Activated T-cell treated with anti-CD3 and anti-CD28 coated beads, Interleukin-2, amount 50 U/mL, for 72 hours (primary cell): ENCODE measurements at places on chromosomes 11 and 22. TPM values are rescaled to one million over a fixed set of nuclear protein-coding genes. Genes with fewer than 3 reads are reported as not detected.

- H3K27me3 ChIP-seq, result no peaks in the 10 kb centered on the region
- no peak overlapping the region for H3K27ac ChIP-seq
- peaks cover 27% of the 10 kb centered on the region for H3K4me1 ChIP-seq
- DNase-seq, result no peak
These were observed 50.2 kb downstream of the PHF21A start for GRCh38 chr11:46071091-46071490.

DNA sequence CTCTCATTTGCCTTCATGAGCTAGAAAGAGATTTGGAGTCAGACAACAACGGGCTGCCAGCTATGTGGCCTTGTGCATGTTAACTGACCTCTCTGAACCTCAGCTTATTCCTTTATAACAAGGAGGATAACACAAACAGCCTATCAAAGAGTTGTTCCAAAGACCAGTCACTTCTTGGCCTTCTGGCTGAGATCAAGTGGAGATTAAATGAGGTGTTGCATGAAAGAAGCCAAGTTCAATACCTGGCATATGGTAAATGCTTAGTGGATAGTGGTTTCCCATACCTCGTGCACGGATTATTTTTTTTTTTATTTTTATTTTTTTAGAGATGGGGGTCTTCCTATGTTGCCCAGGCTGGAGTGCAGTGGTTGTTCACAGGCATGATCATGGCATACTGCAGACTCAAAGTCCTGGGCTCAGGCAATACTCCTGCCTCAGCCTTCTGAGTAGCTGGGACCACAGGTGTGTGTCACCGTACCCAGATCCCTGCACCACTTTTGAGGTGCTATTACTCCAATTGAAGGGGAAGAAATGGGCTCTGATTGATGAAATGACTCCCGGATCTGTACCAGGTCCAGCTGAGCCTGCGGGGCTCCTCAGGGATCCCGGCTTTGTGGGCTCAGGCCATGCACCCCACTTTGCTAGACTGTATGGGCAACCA is 4.9 kb downstream of the LGALS1 start:
- DNase-seq, result no peak
- H3K4me3 ChIP-seq, result no peak overlapping the region
- H3K27ac ChIP-seq, result no peak overlapping the region

GRCh38 chr11:76228875-76229149 is 22.5 kb upstream of the WNT11 start:
- peaks cover 30% of the 10 kb centered on the region for H3K4me1 ChIP-seq
- DNase-seq, result no peak
- H3K36me3 ChIP-seq, result no peaks in the 10 kb centered on the region
- H3K27me3 ChIP-seq, result no peaks in the 10 kb centered on the region
- no peak overlapping the region for H3K27ac ChIP-seq
- no peak overlapping the region for H3K4me3 ChIP-seq

- H3K27me3 ChIP-seq, result no peaks in the 10 kb centered on the region
- no peak for DNase-seq
- H3K4me3 ChIP-seq, result no peak overlapping the region
- no peaks in the 10 kb centered on the region for H3K4me1 ChIP-seq
- H3K27ac ChIP-seq, result no peak overlapping the region
These were observed 93.6 kb downstream of the DHCR7 start for GRCh38 chr11:71354394-71355105.

DNA sequence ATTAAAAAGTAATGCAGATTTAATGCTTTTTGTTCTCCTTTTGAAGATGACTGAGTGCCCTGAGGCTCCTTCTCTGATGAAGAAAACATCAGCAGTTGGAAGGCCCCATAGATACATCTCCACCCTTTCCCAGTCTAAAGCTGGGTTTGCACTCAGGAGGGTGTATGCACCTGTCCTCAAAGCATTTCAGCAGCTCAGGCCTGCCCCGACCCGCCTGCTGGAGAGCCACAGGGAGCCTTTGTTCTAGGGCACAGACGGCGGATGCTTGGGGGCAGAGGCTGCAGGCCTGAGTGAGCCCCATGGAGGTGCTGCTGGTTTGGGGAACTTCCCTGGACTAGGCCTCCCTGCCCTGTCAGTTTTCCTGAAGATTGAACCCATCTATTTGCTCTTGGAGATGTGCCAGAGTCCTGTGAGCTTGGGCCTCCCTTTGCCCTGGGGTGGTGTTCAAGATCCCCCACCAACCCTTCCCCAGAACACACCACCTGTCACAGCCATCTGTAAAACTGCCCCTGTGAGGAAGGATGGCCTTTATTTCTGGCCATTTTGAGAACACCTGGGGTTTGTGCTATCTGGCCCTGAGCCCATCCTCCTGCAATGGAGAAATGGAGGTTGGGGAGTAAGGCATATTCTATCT is 160.0 kb downstream of the NAV2 start:
- H3K4me3 ChIP-seq, result no peak overlapping the region
- no peaks in the 10 kb centered on the region for H3K4me1 ChIP-seq
- H3K27me3 ChIP-seq, result no peaks in the 10 kb centered on the region
- no peaks in the 10 kb centered on the region for H3K36me3 ChIP-seq

DNA sequence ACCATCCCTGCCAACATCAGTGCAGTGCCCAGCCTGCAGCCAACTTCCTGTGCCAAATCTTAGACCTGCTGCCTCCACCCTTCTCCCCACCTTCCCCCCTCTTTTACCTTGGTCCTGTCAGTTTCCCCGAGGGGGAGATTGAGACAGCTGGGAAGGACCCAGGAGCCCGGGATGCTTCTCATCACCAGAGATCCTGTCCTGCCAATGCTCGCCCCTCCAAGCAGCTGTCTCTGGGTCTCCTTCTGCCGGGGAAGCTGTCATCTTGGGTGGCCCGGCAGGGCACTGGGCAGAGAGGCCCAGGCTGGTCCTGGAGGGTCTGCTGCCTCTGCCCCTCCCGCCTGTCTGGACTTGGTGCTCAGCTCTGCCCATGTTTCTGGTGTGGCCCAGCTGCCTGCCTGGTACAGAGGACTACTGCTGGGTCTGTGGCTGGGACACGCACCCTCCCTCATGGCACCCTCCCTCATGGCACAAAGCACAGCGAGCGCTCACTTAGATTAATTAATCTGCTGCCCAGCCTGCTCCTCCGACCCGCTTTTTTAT is 60.4 kb upstream of the THY1 start:
- H3K4me1 ChIP-seq, result no peaks in the 10 kb centered on the region
- DNase-seq, result no peak
- peaks cover 22% of the 10 kb centered on the region for H3K27me3 ChIP-seq
- H3K36me3 ChIP-seq, result no peaks in the 10 kb centered on the region
- no peak overlapping the region for H3K27ac ChIP-seq
- H3K4me3 ChIP-seq, result no peak overlapping the region

DNA sequence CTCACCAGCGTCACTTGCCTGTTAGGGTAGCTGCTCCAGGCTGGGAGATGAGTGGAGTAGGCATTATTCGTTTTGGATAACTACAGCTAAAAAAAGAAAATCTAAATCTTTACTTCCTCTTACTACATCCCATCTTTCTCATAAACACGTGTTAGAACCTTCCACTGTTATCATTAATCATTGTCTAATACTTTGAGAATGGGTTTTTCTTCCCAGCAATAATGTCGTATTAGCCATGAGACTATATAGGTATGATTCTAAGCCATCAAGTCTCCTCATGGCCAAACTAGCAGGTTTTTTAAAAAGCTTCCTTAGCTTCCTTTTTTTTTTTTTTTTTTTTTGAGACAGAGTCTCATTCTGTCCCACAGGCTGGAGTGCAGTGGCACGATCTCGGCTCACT is 3.9 kb upstream of the TEF start:
- no peaks in the 10 kb centered on the region for H3K27me3 ChIP-seq
- no peak overlapping the region for H3K4me3 ChIP-seq
- no peaks in the 10 kb centered on the region for H3K36me3 ChIP-seq
- peaks cover 19% of the 10 kb centered on the region for H3K4me1 ChIP-seq
- DNase-seq, result no peak

DNA sequence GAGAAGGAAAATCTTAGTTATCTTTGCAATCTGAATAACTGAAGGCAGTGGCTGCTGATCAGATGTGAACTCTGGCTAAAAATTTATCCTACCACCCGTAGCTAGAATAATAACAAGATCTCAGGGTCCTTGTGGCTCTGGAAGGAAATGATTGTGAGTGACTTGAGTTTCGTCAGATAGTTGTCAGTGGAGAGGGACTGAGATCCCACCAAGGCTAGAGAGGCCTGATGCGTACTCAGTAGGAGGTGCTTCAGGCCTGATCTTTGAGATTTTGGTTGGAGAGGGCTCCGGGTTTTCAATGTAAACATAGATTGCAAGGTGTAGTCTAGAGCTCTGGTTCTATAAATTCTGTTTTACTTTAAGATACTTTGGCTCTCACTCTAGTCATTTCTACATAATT is 1.4 kb downstream of the MADD start:
- peak overlapping the region; percentile 82 for H3K4me3 ChIP-seq
- H3K27ac ChIP-seq, result peak overlapping the region; percentile 74
- H3K36me3 ChIP-seq, result peaks cover 6% of the 10 kb centered on the region
- no peaks in the 10 kb centered on the region for H3K27me3 ChIP-seq
- no peak for DNase-seq

DNA sequence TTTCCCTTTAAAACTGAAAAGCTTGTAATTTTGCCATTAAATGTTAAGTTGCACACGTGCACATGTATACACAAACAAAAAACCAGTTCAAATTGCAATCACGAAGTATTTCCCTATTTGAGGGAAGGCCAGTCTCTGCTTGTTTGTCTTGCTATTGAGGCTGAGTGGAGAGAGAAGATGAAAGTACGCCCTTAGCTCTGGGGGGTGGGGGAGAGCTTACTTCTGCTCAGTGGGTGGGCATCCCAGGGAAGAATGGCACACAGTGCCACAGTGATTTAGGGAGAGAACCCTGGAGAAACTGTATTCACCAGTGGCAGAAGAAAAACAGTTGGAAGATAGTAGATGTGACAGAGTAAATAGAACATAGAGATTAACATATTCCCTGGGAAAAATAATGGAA is 8.7 kb downstream of the YAP1 start:
- no peak for DNase-seq
- H3K27me3 ChIP-seq, result peaks cover 40% of the 10 kb centered on the region
- H3K27ac ChIP-seq, result no peak overlapping the region
- H3K36me3 ChIP-seq, result no peaks in the 10 kb centered on the region
- H3K4me1 ChIP-seq, result no peaks in the 10 kb centered on the region

DNA sequence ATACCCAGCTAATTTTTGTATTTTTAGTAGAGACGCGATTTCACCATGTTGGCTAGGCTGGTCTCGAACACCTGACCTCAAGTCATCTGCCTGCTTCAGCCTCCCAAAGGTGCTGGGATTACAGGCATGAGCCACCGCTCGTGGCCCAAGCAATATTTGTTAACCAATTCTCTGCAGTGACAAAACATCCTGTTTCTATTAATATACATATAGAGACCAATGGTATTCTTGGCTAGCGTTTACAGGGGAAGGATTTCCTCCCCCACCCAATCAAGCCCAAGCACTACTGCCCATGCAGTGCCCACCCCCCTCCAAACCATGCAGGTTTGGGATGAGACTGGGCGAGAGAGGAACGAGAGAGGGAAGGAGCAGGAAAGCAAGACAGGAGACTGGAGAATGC is 53.1 kb downstream of the APOL3 start:
- H3K36me3 ChIP-seq, result no peaks in the 10 kb centered on the region
- no peak overlapping the region for H3K27ac ChIP-seq
- H3K4me1 ChIP-seq, result no peaks in the 10 kb centered on the region
- H3K4me3 ChIP-seq, result no peak overlapping the region
- H3K27me3 ChIP-seq, result peaks cover 4% of the 10 kb centered on the region

- H3K36me3 ChIP-seq, result no peaks in the 10 kb centered on the region
- no peak overlapping the region for H3K27ac ChIP-seq
- peaks cover 4% of the 10 kb centered on the region for H3K4me1 ChIP-seq
- H3K4me3 ChIP-seq, result no peak overlapping the region
- no peak for DNase-seq
- peaks cover 16% of the 10 kb centered on the region for H3K27me3 ChIP-seq
These were observed 225.0 kb upstream of the TBCEL start for GRCh38 chr11:120798854-120799253.

DNA sequence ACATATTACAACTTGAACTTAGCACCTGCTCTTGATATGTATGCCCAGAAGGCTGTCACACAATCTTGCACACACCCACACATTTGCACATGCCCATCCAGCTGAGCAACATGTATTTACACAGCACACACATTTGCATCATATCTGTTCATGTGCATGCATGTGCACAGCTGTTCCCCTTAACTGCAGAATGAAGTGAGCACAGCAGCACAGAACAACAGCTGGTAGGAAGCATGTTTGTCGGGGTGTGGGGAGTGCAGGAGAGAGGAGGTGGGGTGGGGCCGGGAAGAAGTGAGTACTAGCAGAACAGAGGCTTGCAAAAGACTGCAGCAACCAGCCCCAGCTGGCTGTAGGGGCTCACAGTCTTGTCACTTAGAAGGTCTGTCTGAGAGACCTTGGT is 296.5 kb downstream of the KIRREL3 start:
- DNase-seq, result no peak
- H3K27me3 ChIP-seq, result peaks cover 5% of the 10 kb centered on the region
- H3K4me1 ChIP-seq, result no peaks in the 10 kb centered on the region
- no peaks in the 10 kb centered on the region for H3K36me3 ChIP-seq
- H3K27ac ChIP-seq, result no peak overlapping the region
- no peak overlapping the region for H3K4me3 ChIP-seq

The SLC22A25 gene
- total RNA-seq, result not detected

The PANX3 gene
- total RNA-seq, result not detected

The A4GALT gene
- total RNA-seq, result not detected

The RTN4R gene
- 1.4 TPM for total RNA-seq

The RFPL1 gene
- total RNA-seq, result not detected

The OR52A1 gene
- total RNA-seq, result not detected
